ENCODE measurements at places on chromosomes 13 and 19.

- DNase-seq: no peak
Observed at GRCh38 chr13:33377411-33377810, 91.9 kb upstream of the STARD13 start.

GRCh38 chr13:20921572-20921971 is 19.0 kb upstream of the XPO4 start:
- DNase-seq: no peak

DNA sequence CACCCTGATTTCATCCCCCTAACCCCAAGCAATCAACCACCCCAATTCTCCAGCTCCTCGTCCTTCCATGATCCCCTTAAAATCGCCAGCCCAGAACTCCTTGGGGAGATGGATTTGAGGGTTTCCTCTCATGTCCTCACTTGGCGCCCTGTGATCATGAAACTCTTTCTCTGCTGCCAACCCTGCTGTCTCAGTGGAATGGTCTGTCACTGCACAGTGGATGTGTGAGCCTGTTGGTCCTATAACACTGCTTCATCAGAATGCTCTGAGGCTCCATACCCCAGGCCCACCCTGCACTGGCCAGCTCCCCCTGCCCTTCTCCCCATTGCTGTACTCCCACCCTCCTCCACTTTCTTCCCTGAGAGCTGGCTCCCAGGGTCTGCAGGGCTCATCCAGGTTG is 12.6 kb upstream of the ZNF792 start:
- no peak for DNase-seq

DNA sequence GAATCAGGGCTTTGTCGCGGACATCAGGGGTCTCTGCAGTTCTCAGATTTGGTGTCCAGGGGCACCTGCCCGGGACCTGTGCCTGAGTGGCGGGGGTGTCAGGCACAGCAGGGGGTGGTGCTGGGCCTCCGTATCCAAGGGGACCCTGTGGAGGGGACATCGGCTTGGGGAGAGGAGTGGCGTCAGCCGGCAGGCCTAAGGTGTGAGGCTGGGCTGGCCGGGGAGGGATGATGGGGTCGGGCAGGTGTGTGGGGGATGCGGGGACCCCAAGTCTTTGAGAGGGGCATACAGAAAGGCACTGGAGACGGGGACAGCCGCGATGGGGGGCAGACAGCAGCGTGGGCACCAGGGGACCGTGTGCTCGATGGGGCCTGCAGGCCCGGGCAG is 2.5 kb downstream of the EFNA2 start:
- DNase-seq: no peak

DNA sequence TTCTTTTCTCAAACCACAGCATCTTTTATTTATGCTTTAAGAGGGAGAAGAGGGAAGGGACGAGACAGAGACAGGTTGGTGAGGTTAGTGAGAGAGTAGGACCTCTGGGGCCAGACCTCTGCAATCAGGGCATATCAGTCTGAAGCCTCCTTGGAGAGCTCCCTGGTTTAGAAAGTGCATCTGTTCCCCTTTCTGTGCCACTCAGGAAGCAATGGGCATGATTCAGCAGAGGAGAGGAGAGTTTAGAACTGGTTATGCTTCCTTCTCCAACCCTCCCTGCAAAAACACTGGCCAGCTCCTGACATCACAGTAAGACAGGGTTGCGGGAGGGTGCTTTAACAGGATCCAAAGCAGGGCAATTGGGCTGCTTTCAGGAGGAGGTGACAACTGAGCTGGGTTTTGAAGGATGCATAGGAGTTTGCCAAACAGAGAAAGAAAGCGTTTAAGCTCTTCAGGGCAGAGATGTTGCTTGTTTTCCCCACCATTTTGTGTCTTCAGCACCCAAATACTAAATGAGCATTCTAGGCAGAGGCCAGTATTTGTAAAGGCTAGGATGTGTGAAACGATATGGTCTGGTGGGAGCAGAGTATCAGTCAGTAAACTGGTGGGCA is 33.1 kb downstream of the CERS4 start:
- no peak for DNase-seq

DNA sequence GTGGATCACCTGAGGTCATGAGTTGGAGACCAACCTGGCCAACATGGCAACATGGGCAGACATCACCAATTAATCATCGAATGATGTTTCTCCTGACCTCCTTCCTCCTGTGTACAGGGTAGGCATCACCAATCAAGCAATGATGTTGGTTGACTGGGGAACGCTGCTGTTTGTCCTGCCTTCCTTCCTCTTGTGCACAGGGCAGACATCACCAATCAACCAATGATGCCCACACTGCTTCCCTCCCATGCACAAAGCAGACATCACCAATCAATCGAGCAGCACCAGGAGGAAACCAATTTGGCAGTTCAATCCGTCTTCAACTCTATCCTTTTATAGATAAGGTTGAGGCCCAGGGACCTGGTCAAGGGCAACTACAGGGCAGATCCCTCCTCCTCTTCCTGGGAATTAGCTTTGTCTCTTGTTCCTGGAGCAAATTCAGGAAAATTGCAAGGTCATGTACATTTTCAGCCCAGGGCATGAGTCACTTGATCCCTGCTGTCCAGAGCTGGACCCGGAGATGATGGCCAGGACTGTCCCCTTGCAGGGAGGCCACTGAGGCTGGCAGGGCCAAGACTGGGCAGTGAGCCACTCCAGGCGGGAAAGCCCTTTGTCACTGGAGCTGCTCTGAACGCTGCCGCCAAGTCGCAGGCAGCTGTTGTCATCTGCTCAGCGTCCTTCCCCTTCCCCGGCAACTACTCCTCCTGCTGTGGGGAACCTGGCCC is 5.3 kb upstream of the CSNK1G2 start:
- DNase-seq: no peak

DNA sequence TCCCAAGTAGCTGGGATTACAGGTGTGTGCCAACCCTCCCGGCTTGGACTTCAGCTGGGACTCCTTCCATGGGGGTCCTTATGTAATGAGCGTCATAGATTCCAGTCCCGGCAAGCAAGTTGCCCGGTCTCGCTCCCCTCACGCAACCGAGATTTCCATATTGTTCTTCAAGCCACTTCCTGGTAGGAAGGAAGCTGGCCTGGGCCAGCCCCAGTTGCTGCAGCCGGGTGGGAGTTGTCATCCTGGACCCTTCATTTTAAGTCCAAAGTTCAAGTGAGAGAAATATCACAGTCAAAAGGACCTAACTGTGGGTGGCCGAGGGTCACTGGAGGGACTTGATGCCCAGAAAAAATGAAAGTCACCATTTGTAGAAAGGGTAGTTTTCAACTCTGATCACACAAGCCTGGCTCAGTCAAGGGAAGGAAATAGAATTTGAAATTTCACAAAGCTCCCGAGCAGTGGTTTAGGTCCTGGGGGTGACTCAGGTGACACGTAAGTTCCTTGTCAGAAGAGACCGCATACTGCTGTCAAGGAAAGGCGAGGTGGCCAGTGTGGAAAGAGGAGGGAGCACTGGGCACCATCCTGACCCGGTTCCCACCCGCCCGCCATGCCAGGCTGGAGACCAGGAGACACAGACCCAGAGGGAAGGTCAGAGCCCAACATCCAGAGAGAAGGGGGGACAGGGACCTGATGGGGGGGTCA is 5.3 kb downstream of the FGF21 start:
- DNase-seq: no peak

DNA sequence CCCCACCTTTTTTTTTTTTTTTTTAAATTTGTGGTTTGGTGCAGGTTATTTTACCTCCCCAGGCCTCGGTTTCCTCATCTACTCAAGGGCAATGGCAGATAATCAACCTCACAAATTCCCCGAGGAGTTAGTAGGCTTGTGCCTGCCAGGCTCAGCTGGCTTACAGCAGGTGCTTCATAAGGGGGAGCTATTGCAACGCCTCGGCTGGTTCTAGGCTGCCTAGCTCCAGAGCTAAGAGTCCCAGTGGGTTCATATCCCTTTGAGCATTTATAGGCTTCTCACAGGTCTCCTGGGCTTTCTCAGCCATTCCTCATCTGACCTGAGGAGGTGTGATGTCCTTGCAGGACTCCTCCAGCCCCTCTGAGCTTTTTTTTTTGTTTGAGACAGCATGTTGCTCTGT is 10.6 kb downstream of the BCKDHA start:
- no peak for DNase-seq

- DNase-seq: no peak
Observed at GRCh38 chr19:3548606-3549005, 8.8 kb downstream of the MFSD12 start.

GRCh38 chr13:53112522-53112921 is 83.9 kb downstream of the OLFM4 start:
- no peak for DNase-seq

DNA sequence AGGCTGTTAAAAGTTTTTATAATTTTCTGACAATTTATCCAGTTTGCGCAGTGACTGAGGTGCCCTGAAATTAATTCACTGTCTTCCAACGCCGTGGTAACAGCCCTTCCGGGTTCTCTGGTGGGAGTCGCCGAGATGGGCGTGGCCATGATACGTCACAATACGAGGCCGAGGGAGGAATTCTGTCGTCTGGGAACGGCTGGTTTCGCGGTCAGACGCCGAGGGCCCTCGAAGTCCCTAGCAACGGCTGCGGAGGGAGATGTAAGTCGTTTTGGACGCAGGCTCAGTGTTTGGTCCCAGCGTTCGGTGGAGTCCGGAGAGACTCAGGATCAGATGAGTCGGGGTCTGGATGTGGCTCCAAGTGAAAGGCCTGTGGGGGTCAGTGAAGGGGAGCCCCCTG is 21.7 kb downstream of the ZNF613 start:
- peak; percentile 40 for DNase-seq

- no peak for DNase-seq
Observed at GRCh38 chr13:98544104-98544710, 32.7 kb downstream of the STK24 start.

- no peak for DNase-seq
Observed at GRCh38 chr19:7159105-7159933, 89.8 kb downstream of the ZNF557 start.

DNA sequence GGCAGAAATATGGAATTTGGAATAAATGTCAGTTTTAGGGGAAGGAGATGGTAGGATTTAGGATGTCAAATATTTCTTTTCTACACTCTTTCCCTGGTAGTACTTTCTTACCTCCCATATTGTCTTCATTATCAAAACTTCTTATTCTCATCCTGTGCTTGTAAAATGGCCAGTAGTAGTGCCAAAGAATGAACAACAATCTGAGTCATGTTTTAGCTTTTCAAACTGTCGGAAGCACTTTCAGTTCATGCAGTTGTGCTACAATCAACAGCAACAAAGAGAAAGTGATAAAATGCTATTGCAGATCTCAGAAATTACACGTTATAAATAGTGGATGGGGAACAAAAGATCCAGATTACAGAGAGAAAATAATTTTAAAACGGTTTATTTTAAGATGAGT is 193.7 kb upstream of the RXFP2 start:
- DNase-seq: peak; percentile 63

GRCh38 chr13:33606692-33607091 is 211.3 kb upstream of the RFC3 start:
- DNase-seq: no peak

DNA sequence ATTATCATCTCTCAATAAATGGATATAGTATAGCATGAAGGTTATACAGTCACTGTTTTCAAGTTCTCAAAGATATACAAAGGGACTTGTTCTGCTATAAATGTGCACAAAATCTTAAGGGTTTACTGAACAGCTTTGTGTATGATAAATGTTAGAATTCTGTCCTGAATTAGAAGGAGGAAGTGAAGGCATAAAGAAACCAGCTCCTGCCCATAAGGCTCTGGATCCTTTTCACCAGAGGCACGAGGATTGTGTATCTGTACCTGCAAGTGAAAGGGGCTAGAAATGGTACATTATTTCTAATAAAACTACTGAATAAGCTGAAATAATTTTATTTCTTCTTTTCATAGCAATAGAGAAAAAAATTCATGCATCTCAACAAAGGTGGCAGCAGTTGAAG is 32.4 kb downstream of the PHF11 start:
- no peak for DNase-seq

DNA sequence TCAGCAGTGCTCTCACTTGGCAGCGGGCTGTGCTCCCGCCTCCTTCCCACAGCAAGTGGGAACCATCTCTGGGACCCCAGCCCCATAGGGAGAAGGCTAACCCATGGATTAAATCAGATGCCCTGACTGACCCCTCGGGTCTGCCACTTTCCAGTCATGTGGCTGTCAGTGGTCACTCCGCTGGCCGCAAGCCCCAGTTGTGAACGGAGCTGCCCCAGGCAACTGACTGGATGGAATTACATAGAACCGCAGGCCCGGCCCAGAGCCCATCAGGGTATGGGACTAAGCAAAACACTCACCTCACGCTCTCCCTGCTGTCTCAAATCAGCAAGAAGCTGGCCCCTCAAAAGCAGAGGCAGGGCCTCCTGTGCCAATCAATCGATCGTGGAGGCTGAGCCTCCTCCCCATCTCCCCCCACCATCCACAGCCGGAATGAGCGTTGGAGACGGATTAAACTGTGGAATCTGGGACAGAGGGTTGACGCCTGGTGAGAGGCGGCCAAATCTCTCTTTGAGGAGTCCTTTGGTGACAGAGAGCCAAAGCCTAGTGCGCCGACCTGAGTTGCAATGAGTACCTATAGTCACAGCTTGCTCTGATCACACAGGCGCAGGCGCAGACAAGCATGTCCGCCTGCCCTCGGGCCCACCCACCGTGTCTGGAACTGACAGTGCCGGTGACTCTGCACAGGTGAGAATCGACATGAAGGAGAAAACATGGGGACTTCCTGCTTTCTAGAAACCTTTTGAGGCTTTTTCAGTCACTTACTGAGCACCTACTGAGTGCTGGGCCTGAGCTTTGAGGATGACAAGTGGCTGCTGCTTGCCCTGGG is 38.7 kb downstream of the PBX4 start:
- DNase-seq: no peak

DNA sequence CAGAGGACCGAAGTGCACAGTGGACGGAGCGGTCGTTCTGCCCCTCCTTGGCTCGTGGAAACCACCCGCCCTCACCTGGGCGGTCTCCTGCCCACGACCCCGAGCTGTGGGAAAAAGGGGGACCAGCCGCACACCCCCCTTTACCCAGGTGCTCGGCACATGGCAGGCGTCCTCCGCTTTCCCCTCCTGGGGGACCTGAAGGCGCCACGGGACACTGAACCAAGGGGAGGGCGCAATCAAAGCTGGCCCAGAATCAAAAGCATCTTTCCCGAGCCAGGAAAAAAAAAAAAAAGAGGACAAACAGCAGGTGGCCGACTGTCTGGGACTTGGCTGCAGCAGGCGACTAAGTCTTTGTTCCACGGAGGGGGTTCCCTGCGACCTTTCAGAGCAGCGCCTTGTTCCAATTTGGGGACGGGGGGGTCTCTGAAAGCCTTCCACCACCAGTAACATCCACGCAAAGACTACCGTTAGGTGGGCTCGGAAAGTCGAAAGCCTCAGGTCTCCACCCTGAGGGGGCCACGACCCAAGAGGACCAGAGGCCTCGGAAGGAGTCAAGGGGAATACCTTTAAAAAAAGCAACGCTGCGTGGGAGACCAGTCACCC is 1.1 kb downstream of the MBD3 start:
- peak; percentile 42 for DNase-seq
